HS-27A (cell line): ENCODE measurements at places on chromosomes 6 and 20.

- DNase-seq = no peak
Measured at GRCh38 chr6:3489961-3490624, 33.2 kb upstream of the SLC22A23 start.

DNA sequence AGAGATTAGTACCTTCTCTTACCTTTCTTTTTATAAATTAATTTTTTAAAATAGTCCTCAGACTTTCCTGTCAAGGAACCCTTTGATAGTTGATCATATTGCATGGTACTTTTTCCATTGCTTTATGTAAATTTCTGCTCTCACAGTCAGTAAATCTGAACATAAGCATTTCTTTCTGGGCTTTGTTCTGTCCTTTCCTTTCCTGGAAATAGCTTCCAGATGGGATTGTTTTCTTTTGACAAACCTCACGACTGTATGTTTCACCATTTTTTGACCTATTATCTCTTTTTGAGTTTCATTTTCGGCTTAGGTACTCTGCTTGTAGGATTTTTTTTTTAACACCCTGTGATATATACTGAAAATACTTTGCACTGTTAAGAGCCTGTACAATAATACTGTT, 32.6 kb downstream of the UTRN start:
- DNase-seq = no peak

DNA sequence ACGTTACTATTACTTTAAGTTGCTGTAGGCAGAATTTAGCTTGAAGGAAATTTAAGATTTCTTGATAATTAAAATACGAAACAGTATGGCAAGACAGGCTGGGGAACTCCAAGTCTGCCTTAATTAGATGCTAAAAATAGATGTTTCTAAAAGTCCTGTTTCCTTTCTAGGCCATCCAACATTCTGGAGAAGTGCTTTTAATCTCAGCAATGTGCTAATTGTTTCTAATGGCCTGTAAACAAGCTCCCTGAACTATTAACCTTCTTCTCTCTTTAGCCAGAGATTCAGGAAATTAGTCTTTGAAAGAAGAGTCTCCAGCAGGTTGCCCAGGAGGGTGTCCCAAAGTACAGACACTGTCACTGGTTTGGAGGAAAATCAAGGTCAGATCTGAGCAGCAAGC, 677.3 kb upstream of the AGPAT4 start:
- no peak for DNase-seq

GRCh38 chr6:33490621-33491020, 36.2 kb downstream of the ZBTB9 start:
- no peak for DNase-seq

DNA sequence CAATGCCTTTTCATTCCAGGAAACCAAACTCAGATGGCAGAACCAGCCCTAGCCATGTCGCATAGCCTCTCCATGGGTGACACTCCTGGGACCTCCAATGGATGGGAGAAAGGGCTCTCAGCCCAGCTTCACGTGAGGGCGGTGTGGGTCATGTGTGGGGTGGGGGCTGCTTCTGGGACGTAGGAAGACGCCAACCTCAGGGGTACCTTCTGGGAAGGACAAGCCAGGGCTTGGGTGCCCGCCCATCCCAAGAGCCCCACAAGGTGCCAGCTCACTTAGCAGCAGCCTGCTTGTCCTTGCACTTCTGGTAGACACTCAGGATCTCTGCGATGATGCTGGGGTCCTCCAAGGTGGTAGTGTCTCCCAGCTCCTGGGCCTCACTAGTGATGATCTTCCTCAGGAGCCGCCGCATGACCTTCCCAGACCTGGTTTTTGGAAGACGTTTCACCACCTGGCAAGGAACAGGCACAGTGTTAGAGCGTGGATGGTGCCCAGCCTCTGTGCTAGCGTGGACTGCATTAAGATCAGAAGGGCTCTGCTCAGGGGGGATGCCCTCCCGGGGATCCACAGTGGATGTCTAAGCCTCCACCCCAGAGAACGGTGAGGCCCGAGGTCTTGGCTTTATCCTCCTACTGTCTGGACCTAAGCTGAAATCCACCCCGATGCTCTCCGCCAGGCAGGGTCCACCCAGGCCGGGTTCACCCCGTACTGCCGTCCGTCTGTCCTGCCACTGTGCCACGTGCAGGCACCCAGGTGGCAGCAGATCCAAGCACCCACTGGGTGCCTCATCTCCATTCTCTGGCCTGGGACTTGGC, 15.1 kb upstream of the APMAP start:
- DNase-seq = no peak

DNA sequence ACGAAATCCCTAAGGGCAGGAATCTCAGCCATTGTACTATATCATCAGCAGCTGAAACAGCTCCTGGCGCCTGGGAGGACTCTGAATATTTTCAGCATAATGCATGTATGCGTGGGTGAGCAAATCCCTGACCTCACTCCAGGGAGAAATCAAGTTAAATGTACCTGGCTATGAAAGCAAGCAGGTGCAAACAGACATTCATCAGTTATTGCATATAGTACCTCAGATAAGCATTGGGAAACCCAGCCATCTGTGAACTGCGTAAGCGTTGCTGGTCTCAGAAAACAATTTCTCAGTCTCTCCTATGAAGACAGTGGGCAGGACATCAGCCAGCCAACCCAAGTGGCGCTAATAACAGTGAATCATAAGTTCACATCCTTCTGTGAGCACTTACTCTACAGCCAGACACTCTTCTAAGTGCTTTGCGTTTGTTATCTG, 622.6 kb downstream of the EPM2A start:
- no peak for DNase-seq

- no peak for DNase-seq
Measured at GRCh38 chr20:35947489-35947888, 6.8 kb downstream of the SCAND1 start.

- DNase-seq = peak; percentile 91
Measured at GRCh38 chr6:149026530-149026942, 279.7 kb downstream of the UST start.

- DNase-seq = no peak
Measured at GRCh38 chr20:20435453-20435852, 67.5 kb downstream of the INSM1 start.

- no peak for DNase-seq
Measured at GRCh38 chr6:53735896-53736295, 58.9 kb upstream of the LRRC1 start.

DNA sequence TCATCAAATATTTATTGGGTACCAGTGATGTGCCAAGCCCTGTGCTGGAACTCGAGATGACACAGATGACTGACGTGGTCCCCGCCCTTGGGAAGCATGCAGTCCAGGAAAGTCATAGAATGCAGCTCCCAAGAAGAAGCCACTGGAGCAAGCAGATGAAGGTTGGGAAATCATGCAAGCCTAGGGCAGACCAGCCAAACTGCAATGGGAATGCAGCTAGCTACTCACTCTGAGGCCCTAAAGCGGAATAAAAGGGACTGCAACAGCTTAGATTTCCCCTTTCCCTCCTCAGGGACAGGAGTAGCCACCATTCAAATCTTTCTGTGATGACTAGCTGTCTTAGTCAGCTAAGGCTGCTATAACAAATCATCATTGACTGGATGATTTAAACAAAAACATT, 152.2 kb downstream of the MAFB start:
- DNase-seq = peak; percentile 14

DNA sequence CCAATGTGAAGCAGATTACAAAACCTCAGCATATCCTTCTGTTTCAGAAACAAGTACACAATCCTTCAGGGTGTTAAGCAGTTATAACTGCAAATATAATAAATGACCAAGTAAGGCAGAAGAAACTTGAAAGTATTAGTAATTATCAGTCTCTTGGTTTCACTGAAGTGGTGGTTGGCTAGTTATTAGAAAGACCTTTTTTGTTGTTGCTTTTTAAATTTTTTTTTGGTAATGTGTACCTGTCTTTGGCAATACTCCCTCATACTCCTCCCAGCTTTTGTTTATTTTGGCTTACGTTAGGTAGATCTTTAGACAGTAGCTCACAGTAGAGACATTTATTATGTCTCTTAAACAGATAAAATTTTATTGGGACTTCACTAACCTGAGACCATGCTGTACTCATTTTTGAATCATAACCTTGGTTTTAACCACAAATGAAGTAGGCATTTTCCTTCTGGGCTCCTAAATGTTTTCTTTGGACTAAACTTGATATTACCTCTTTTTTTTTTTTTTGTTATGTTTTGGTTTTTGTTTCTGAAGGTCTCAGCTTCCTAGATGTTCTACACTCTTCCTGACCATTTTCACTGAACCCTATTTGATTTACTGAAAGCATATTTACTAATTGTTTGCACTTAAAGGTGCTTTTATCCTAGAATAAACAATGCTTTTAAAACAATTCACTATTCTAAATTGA, 6.4 kb downstream of the CD2AP start:
- no peak for DNase-seq

DNA sequence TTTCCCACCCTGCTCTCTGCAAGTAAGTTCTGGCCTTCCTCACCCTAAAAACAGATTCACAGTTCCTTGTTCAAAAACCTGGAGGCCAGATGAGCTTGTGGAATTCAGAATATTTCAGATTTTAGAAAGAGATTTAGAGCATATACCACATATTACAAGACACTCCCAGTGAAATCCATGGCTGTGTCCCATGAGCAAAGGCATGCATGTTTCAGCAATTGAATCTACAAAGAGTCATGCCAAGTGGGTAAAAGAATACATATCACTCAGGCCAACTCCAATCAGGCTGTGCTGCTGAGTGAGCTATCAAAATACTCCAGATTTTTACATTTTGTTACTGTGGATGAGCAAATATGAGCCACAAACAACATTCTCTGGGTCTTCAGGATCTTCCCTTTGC, 10.2 kb upstream of the NEDD9 start:
- DNase-seq = no peak

- no peak for DNase-seq
Measured at GRCh38 chr20:59559024-59559817, 45.1 kb upstream of the PHACTR3 start.
